ENCODE measurements at places on chromosomes 16 and 17.

- DNase-seq: no peak
Measured at GRCh38 chr17:72416054-72416675, 295.3 kb downstream of the SOX9 start.

DNA sequence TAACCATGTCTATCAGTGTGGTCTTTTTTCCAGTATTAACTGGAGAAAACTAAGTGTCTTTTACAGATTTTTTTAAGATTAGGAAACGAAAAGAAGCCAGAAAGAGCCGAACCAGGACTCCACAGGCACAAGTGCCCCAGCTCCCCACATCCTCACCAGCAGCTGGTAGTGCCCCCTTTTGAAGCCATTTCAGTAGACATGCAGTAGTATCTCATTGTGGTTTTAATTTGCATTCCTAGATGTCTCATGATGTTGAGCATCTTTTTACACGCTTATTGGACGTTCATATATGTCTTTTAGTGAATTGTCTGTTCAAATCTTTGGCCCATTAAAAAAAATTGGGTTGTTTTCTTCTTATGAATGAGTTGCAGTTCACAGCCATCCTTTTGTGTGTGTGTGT, 4.8 kb upstream of the CMTM3 start:
- DNase-seq: no peak

DNA sequence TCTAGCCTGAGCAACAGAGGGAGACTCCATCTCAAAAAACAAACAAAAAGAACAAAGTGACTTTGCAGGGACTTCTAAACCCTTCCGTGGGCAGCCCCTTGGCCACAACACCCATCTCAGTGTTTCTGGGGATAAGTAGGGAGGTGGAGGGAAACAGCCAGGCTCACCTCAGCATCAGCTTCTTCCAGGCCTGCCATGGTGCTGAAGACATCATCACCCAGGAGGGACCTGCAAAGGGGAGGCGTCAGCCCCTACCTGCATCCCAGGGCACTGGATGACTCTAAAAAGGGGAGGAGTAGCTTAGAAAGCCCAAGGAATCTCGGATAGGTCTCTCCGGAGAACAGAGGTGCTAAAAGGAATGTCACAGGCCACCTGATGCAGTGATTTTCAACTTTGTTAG, 9.8 kb downstream of the FBF1 start:
- DNase-seq: no peak

DNA sequence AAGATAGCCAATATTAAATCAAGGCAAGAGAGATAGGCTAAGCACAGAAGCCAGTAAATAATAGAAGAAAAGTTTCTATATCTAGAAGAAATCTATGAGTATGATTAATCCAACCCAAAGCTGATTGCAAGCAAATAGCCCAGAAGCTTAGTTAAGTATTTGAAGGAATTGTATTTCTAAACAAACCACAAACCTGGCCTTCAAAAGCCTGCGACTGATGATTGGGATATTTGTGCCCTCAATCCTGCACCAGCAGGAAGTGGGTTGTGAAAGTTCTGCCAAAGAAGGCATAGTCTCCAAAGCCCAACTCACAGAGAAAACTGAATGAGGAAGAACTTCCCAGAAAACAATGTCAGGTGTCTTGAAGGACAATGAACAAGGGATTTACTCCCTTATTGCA, 114.5 kb upstream of the C17orf78 start:
- no peak for DNase-seq

- DNase-seq: no peak
Measured at GRCh38 chr16:10405386-10405939, 19.6 kb downstream of the ATF7IP2 start.

All from hippocampal formation (tissue), 2 donors.